ENCODE measurements at places on chromosomes 6 and 20. TPM values are rescaled to one million over a fixed set of nuclear protein-coding genes. Genes with fewer than 3 reads are reported as not detected.

CPXM1 gene
- total RNA-seq: 13.2 TPM

PLCB1 gene
- total RNA-seq: 6.4 TPM

GSTA2 gene
- not detected for total RNA-seq

TREM2 gene
- total RNA-seq: not detected

STXBP5 gene
- 64.3 TPM for total RNA-seq

SLC22A2 gene
- total RNA-seq: not detected

HCK gene
- total RNA-seq: not detected

ZBTB9 gene
- 4.1 TPM for total RNA-seq

GFRA4 gene
- not detected for total RNA-seq

ATP6V1G2 gene
- total RNA-seq: 2.7 TPM

TSHZ2 gene
- 16.3 TPM for total RNA-seq

LTA gene
- total RNA-seq: not detected

TREML2 gene
- not detected for total RNA-seq

TRIM10 gene
- not detected for total RNA-seq

SLC16A10 gene
- total RNA-seq: not detected

DSTN gene
- total RNA-seq: 418 TPM

C20orf204 gene
- 0.12 TPM for total RNA-seq
